ENCODE measurements at places on chromosomes 4 and X.

GRCh38 chrX:118353081-118353850 is 7.4 kb downstream of the WDR44 start:
- no peak for DNase-seq

GRCh38 chr4:26035921-26036320 is 121.9 kb downstream of the SMIM20 start:
- DNase-seq = no peak

- no peak for DNase-seq
Measured at GRCh38 chr4:182895791-182896292, 21.3 kb downstream of the DCTD start.

- DNase-seq = no peak
Measured at GRCh38 chrX:2263203-2263602, 237.6 kb downstream of the DHRSX start.

GRCh38 chr4:126028876-126029275 is 714.1 kb downstream of the FAT4 start:
- DNase-seq = no peak

- DNase-seq = no peak
Measured at GRCh38 chr4:40409835-40410234, 74.7 kb downstream of the CHRNA9 start.
